ENCODE measurements at places on chromosomes 1 and 21.

DNA sequence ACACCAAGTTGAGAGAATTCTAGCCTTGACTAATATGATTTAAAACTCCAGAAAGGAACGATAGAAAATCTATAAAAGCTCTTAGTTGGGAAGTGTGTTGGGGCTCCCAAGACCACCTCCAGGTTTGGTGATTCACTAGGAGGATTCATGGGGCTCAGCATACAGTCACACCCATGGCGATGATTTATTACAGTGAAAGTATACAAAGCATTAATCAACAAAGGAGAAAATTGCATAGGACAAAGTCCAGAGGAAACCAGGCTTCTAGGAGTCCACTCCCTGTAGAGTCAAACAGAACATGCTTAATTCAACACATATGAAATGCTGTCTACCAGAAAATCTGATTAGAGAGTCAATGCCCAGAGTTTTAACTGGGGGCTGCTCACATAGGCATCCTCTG, 4.8 kb downstream of the CDCA8 start:
- no peak for DNase-seq

- no peak for DNase-seq
These were observed 203.4 kb upstream of the UBE2U start for GRCh38 chr1:64000021-64000420.

DNA sequence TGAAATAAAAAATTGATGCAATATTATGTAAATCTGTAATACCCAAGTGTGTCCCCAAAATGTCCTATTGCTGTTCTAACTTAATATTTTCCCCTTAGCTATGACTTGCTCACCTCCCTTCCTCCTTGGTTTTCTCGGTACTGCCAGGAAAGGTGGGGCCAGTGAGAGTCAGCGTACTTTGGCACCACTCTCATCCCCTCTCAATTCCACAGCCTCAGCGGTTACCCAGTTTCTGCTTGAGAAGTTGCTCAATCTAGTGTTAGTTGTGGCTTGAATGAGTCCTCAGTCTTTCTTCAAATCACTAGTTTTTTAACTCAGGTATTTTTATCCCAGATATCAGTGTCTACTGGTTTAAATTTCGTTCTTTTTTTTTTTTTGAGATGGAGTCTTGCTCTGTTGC, 32.3 kb downstream of the BCAS2 start:
- DNase-seq, result no peak

- no peak for DNase-seq
These were observed 17.0 kb downstream of the DHRS3 start for GRCh38 chr1:12600880-12601633.

- no peak for DNase-seq
These were observed 16.9 kb upstream of the SAMD11 start for GRCh38 chr1:906600-907420.

GRCh38 chr1:74427681-74428080, 84.7 kb downstream of the LRRC53 start:
- no peak for DNase-seq

GRCh38 chr1:17717594-17718535, 37.3 kb upstream of the ACTL8 start:
- no peak for DNase-seq

GRCh38 chr1:24745711-24746413, 615 bp downstream of the CLIC4 start:
- DNase-seq, result peak; percentile 65

DNA sequence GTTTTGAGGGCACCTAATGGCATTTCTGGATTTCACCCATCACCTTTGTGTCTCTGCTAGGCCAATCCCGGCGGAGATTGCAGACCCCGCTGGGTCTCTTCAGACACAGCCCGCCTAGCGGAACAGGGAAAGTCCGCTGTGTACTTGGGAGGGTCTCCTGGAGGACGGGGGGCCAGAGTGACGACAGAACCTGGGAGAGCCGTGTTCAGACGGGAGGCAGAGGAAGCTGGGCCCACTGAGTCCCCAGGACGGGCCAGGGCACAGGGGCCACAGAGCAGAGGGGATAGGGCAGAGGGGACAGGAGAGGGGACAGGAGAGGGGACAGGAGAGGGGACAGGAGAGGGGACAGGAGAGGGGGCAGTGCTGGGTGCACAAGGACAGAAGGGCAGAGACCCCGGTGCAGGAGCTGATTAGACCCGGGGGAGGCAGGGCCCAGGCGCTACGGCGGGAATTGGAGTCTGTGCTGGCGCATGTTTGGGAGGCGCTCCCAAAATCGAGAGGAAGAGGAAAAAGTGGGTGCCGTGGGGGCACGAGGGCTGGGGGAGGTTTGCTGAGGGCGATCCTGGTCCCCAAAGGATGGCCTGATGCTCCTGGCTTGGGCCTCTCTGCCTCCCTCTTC, 12.7 kb downstream of the TRPM2 start:
- no peak for DNase-seq

GRCh38 chr1:176741181-176741580, 278.2 kb downstream of the PAPPA2 start:
- no peak for DNase-seq

DNA sequence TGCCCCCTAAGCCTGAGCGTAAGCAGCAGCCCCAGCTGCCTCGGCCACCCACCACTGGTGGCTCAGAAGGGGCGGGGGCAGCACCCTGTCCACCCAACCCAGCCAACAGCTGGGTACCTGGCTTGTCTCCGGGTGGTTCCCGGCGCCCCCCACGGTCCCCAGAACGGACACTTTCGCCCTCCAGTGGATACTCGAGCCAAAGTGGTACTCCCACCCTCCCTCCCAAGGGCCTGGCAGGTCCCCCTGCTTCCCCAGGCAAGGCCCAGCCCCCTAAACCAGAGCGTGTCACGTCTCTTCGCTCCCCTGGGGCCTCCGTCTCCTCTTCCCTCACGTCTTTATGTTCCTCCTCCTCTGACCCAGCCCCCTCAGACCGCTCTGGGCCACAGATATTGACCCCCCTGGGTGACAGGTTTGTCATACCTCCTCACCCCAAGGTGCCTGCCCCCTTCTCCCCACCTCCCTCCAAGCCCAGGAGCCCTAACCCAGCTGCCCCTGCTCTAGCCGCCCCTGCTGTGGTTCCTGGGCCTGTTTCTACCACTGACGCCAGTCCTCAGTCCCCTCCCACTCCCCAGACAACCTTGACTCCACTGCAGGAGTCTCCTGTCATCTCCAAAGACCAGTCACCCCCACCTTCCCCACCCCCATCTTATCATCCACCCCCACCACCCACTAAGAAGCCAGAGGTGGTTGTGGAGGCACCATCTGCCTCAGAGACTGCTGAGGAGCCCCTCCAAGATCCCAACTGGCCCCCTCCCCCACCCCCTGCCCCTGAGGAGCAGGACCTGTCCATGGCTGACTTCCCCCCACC, 46.2 kb downstream of the YARS1 start:
- no peak for DNase-seq

- no peak for DNase-seq
These were observed 94.4 kb upstream of the IGSF21 start for GRCh38 chr1:18013216-18013615.

GRCh38 chr1:222785529-222785928, 29.3 kb upstream of the DISP1 start:
- no peak for DNase-seq

- no peak for DNase-seq
These were observed 61.4 kb upstream of the KIRREL1 start for GRCh38 chr1:157932069-157932468.

DNA sequence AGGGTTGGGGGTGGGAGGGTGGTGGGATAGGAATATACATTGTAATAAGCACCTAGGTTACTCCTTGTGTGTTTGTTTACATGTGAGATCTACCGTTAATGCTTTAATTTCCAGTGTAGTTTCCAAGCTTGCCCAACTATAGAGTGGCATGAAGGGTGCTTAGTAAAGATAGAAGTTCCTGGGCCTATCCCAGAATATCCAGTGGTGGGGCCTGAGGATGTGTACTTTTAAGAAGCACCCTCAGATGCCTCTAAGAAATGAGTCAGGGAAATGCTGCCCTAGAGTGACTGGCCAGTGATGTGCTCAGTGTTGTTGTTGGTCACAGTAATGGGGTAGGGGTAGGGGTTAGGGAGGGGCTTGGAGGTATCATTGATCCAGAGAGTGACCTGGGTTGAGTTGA, 141.3 kb downstream of the TSEN15 start:
- no peak for DNase-seq

DNA sequence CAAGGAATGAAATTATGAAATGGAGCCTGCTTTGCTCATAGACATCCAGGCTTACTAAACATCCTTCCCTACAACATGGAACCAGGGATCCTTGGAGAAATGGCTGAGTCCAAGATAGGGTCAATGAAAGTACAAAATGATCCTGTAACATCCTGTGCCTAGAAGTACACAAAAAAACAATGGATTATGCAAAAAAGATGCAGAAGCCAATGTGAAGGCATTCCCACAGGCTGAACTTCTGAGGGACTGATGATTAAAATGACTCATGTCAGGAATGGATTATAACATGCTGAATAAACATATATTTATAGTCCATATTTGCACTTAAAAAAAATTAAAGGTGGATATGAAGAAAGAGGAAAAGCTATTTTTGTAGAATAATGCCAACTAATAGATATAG, 10.4 kb upstream of the HOOK1 start:
- no peak for DNase-seq

DNA sequence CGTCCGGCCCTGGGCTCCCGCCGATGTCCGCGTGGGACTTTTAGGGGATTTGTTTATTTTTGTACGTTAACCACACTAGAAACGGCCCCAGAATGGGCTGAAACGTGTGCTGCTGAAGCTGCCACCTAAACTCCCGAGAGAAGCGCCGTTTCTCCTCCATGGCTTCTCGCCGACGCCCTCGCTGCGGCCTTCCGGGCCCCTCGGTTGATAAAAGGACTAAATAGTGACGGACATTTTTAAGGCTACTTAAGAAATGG, 678 bp upstream of the PTTG1IP start:
- no peak for DNase-seq

DNA sequence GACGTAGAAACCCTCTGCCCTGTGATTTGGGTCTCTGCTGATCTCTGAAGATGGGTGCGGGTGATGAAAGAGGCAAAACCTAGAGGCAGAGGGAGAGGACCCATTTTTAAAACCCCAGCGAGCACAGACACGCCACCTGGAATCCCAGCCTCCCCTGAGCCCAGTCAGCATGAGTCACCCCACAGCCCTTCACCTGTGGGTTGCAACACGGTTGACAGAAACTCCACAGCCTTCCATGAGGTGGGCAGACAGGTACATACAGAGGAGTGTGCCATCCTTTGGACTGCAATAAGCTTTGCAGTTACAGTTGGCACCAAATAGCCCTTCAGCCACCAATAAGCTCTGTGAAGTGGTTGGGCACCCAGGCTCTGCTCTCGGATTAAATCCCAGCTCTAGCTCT, 2.1 kb upstream of the GRHL3 start:
- DNase-seq, result no peak

- DNase-seq, result no peak
These were observed 15.9 kb downstream of the SYT2 start for GRCh38 chr1:202694314-202694713.

DNA sequence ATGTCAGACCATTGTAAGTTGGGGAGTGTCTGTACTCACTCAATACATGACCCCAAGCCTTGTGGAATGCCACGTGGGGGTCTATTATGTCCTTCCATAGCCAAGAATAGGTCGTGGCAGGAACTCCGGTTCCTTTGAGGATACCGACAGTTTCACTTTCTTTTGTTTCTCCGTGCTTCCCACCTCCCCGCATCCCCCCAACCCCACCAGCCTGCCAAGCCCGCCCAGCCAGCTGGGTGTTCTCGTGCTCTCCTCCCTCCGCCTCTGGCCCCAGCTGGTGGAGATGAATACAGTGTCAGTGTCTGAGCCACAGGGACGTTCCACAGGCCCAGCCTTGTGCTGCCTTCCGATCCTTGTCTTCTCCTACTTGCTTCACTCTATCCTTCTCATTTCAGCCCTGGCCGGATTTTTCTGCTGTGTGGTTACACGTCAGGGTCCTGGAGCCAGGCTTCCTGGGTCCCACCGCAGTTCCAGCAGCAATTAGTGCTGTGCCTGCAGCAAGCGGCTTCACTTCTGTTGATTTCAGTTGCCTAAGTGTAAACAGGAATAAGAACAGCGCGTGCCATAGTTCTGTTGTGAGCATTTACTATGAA, 4.1 kb upstream of the AGTRAP start:
- DNase-seq, result peak; percentile 24

DNA sequence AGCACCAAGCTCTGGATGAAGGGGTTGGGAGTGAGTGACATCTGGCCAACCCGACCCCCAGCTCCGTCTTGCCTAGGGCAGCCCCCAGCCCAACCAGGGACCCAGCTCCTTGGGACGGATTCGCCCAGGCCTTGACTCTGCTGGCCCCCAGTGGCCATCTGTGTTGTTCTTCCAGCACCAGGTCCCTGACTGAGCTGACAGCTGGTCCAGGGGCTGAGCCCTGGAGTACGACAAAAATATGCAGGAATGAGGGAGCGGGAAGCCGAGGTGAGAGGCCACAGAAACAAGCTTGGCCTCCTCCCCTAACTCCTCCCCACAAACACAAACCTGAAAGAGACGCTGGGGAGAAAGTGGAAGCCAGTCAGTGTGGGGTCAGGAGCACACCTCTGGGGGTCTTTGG, 55.0 kb upstream of the PAX7 start:
- peak; percentile 47 for DNase-seq

- DNase-seq, result no peak
These were observed 176.3 kb upstream of the EDN2 start for GRCh38 chr1:41660570-41661427.

DNA sequence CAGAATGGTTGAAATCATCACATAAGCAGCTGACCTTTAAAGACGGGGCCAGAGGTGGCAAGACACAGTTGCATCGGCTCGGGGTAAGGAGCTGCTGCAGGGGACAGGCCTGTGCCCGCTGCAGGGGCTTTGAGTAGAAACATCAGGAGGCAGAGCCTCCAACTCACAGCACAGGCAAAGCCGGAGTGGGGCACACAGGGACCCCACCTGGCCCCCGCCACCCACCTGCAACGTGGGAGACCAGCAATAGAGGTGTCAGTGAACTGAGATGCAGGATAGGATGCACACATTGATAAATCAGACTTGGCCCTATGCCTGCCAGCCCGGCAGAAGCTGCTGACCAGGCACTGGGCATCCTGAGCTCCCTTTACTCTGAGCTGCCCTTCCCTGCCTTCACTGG, 257.2 kb downstream of the NPHP4 start:
- DNase-seq, result no peak

- DNase-seq, result no peak
These were observed 36.1 kb downstream of the ZBTB40 start for GRCh38 chr1:22487781-22488180.

DNA sequence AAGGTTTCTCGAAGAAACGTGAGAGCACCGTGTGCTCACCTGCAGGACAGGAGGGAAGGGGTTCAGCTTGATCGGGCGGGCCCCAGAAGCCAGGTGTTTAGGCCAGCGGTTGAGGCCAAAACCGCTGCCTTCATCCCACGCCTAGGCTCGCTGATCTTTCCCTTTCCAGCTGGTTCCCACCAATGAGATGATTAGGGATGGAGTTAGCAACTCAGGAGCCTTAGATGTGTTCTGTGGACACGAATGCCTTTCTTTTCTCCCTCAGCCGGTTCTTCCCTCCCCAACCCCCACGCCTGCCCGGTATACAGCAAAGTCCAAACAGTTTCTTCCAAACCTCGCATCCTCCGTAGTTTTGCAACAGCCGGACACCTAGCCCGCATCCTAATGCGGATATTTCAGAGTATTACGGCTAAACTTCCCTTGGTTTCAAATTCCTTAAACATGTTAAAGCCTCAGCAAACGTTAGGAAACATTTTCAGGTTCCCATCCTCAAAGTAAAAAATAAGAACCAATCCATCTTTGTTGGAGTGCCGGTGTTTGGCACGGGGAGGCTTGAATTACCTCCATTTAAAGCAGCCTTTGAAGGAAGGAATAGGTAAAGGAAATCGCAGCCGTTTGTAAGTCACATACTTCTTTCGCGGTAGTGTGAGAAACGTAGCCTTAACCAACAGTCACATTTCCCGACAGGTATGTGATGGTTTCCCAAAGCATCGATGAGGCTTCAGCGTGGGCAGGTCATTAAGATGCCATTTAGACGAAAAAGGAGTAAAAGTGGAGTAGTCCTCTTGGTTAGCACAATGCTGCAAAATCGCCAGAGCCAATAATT, 1.1 kb downstream of the LRRC8C start:
- no peak for DNase-seq

Measured in hematopoietic multipotent progenitor cell treated with erythropoietin and hydrocortisone succinate and interleukin-3 and kit ligand, for 17 days (in vitro differentiated cells).